ENCODE measurements at places on chromosomes 2 and 18.

DNA sequence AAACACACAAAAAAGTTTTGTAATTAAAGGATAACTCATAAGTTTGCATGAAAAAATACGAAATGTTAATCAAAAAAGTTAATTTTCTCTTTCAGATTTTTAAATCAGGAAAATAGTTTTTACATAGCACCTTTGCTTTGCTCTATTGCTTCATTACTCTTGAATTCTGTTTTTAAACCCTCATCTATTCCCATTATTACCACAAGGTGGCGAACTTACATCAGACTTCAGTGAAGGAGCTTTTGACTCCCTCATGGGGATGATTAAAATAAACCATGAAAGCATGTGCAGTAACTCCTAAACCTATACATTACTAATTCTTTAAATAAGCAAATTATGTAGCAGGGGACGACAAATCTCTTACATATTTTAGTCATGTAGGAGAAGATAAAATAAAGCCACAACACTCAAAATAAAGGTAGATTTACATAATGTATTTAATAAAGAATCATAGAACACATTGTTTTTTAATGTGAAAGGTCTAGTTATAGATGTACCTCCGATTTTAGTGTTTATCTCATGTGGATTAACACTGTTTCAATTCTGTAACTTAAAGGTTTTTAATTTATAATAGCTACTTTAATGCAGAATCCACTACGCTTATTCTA is 105.2 kb downstream of the NETO1 start:
- no peak for DNase-seq

DNA sequence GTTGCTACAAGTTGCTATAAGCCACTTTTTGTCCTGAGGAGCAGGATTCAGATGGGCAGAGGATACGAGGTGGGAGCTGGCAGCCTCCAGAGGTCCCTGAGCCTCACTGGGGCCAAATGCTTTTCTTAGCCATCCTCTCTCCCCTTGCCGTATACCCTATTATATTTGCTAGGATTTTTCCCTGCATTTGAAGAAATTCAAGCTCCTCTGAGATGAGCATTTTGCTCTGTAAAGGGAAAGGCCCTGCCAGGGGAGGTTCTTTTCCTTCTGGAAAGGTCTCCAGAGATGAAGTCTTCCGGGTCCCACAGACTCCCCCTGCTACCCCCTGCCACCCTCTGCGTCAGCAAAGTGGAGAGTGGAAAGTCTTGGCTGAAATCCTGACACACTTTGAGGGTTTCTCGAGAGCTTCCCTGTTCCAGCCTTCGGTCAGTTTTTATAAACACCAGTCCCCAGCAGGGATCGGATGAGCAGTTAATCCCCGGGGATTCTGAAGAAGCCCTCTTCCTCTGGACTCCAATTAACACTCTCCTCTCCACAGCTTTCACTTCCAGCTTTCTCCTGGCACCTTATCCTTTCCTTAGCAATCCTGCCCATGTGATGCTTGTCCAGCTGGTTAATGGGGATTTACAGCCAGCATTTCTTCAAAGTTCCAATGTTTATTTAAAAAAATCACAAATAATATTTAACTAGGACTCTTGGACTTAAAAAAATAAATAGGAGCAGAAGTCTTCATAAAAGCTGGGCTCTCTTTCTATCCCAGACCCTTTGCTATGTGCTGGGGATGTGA is 13.1 kb downstream of the CYRIA start:
- DNase-seq: no peak

GRCh38 chr2:116098049-116098448 is 1655.6 kb downstream of the DPP10 start:
- no peak for DNase-seq

DNA sequence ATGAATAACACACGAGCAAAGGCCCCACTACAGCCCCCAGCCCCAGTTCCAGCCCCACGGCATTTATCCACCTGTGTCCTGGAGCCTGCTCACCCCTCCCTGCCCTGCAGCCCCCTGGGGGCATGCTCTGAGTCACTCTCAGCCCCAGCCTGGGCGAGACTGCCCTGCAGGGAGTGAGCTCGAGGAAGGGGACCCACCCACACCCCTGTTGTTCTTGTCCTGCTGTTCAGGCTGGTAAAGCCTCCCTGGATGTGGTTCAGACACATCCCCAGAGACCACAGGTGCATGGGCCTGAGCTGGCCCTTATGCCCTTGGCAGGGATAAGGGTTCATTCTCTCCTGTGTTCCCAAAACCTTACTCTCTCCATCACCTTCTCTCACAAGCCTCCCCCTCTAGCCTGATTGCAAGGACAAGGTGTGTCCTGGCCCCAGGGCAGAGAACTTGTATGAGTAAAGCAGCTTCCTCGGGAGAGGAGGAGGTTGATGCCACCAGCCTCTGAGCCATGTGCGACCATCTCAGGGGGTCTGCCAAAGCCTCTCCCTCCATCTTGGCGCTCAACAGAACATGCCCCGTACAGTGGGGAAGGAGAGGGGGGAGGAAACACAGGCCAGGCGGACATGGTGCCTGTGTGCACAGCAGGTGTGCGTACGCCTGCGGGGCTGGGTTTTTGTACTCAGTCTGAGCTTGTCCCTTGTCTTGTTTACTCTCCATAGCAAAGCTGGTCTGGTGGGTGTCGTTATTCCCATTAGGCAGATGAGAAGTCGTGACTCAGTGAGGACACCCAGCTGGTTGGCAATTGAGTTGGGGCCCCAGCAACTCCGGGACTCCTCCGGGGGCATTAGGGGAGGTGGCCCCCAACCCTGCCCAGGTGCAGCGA is 64.4 kb downstream of the CIB4 start:
- no peak for DNase-seq

DNA sequence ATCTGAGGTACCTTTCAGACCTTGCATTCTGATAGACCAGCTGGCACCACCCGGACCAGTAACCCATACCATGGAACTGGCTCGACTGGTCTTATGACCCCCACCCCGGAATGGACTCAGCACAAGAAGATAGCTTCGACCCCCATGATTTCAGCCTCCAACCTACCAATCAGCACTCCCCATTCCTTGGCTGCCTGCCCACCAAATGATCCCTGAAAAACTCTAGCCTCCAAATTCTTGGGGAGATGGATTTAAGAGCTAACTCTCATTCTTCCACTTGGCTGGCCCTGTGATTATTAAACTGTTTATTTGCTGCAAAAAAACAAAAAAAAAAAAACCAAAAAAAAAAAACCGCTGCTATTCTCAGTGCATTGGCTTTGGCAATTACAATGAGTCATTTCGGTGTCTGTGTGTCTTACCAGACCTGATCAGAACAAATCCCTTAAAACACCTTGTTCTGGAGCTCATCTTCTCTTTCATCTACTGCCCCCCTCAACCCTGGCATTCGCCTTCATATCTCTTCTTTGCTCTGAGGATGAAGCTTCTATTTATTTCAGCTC is 60.1 kb upstream of the KIF5C start:
- no peak for DNase-seq

- DNase-seq: no peak
These were observed 70.6 kb downstream of the SAP130 start for GRCh38 chr2:127957240-127957639.

Measured in stimulated activated CD8-positive, alpha-beta memory T cell treated with anti-CD3 and anti-CD28 coated beads, Interleukin-15, amount 100 ng/mL, for 24 hours (primary cell).